ENCODE measurements at places on chromosomes 3 and 15.

- no peak for DNase-seq
These were observed 146.9 kb downstream of the CLSTN2 start for GRCh38 chr3:140081887-140082286.

- DNase-seq = no peak
These were observed 9.9 kb downstream of the RAMAC start for GRCh38 chr15:82995938-82996337.

DNA sequence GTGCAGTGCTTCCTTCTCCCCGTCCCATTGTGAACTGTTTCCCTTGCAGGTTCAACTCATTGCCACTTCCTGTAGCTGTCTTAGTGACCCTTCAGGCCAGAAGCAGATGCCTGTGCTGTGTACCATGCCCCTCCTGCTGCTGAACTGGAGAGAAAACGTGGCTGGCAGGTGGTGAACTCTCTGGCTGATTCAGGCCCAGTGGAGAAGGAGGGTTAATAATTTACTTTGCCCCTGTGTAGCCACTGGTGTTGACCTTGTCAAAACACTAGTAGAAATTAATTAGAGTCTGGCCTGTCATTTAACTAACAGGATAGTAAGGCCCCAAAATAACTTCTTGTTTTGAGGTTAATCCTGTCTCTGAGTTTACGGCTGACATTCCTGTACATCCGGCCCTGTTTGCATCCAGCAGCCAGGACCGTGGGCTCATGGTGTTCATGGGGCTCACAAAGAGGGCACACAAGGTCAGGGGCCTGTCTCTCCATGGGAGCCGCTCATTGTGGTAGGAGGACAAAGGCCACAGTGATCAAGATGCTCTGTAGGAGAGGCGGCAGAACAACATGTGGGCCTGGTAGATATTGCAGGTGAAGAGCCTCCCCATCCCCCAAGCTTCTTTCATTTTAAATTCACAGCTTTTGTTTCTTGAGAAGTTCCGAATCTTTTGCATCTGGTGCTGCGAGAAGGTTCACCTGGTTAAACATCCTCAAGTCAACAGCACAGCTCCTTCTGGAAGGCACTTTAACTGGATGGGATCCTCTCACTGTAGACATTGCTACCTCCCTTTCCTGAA is 101.6 kb downstream of the CGNL1 start:
- no peak for DNase-seq

DNA sequence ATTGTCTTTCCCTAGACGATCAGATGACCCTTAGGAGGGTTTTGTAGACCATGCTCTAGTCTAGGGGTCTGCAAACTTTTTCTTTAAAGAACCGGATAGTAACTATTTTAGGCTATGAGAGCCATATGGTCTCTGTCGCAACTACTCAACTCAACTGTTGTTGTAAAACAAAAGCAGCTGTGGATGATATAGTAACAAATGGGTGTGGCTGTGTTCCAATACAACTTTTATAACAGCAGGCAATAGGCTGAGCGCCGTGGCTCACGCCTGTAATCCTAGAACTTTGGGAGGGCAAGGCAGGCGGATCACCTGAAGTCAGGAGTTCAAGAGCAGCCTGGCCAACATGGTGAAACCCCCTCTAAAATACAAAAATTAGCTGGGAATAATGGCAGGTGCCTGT is 6.1 kb upstream of the CMTM6 start:
- DNase-seq = peak; percentile 73

DNA sequence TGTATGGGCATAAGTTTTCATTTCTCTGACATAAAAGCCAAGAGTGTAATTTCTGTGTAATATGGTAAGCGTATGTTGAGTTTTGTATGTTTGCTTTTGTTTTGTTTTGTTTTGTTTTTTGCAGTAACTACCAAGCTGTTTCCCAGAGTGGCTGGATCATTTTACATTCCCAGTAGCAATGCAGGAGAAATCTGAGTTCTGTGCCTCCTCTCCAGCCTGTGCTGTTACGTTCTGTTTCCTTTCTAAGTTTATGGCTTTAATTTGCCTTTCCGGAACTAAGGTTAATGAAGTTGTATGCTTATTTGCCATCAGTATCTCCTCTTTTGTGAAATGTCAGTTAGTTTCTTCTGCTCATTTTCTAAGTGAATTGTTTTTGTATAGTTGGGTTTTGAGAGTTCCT is 307.8 kb downstream of the GABRG3 start:
- no peak for DNase-seq
